Upper lobe of left lung (tissue), 6 donors: ENCODE measurements at places on chromosomes 4 and X. TPM values are rescaled to one million over a fixed set of nuclear protein-coding genes. Genes with fewer than 3 reads are reported as not detected.

The GUCY1A1 gene
- total RNA-seq: 67.1 TPM

GRCh38 chr4:188162698-188163097 is 23.5 kb downstream of the TRIML1 start:
- no peak for DNase-seq

The CSAG2 gene
- not detected for total RNA-seq

The SASH3 gene
- total RNA-seq: 58.6 TPM

The TMEM187 gene
- 5.9 TPM for total RNA-seq

GRCh38 chr4:57119054-57119651 is 9.0 kb upstream of the IGFBP7 start:
- no peak for DNase-seq

DNA sequence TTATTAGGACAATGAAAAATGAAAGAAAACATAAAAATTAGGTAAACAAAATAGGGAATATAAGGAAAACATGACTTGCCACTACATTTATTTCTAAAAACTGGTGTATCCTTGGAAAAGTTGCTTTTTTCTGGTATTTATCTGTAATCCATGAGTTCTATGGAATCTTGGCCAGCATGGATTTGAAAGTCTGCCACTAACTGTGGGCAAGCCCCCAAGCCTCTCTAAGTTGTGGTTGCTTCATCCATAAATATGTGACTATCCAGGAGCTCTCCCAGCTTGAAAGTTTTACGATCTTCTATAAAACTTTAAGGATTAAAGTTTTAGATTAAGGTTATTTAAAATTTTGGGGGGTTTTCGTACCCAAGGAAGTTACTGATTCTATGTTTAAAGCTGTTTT is 21.8 kb downstream of the RPS6KA3 start:
- no peak for DNase-seq

The OGT gene
- total RNA-seq: 118 TPM

- no peak for DNase-seq
Observed at GRCh38 chr4:113604955-113605354, 156.6 kb downstream of the CAMK2D start.

DNA sequence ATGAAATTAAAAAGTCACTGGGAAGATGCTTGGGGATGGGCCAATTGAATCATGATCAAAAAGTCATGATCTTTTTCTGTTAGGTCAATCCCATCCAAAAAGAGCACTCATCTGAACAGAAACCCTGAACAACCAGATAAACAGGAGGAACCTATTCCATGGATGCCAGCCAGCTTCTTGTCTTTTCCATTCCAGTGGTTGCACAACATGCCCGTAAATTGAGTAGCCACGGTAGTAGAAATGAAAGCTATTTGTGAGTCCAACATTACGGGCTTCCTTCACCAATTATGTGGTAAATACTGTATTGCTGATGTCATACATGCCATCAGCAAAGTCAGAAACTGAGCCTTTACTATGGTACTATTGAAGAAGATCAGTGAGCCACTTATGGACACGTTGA is 982.4 kb upstream of the HS3ST1 start:
- DNase-seq: no peak

DNA sequence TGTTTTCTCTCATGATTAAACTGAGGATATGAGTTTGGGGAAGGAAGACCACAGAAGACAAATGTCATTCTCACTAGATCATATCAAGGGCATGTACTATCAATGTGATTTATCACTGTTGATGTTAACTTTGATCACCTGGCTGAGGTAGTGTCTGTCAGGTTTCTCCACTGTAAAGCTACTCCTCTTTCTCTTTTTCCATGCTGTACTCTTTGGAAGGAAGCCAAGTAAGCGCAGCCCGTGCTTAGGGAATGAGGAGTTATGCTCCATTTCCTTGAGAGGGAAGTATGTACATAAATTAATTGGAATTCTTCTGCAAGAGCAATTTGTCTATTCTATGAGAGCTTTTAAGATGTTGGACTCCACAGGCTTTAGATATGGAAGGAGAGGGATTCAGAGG is 4.0 kb upstream of the KANTR start:
- DNase-seq: no peak
